Stimulated activated CD4-positive, alpha-beta T cell treated with anti-CD3 and anti-CD28 coated beads, Interleukin-12 subunit alpha, Interleukin-12 subunit beta, amount 100 ng/mL, for 48 hours (primary cell): ENCODE measurements at places on chromosomes 4 and X.

DNA sequence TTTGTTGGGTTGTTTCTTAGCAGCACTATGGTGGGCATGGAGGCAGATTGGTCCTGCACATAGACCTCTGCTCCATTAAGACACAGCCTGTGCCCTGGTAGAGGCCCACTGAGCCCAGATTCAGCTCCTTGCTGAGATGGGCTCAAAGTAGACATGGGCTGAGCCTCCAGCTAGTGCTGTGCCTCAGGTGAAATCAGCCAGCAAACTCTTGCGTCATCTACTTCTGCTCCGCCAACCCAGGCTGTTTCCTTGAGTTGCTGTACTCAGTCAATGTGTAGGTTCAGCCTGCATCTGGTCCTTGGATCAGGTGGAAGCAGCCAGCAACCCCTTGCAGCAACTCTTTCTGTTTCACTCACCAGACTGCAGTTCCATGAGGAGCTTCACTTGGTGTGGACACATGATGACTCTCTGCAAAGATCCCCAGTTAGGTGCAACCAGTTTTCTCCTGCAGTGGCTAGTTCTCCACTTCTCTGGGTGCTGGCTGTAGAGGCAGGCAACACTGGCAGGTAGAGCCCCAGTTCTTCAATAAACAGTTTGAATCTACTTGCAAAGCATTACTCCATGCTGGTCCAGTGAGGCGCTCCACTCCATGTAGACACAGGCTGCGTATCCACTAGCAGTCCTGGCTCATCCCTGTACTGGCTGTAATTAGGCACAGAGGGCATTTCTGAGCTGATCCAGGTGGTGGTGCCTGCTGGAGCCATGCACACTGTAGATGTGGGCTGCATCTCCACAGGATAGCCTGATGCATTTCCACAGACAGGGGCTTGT is 199.0 kb upstream of the MAMLD1 start:
- DNase-seq: no peak

- DNase-seq: peak; percentile 55
These were observed 18.7 kb upstream of the CXCL13 start for GRCh38 chr4:77586951-77587383.

DNA sequence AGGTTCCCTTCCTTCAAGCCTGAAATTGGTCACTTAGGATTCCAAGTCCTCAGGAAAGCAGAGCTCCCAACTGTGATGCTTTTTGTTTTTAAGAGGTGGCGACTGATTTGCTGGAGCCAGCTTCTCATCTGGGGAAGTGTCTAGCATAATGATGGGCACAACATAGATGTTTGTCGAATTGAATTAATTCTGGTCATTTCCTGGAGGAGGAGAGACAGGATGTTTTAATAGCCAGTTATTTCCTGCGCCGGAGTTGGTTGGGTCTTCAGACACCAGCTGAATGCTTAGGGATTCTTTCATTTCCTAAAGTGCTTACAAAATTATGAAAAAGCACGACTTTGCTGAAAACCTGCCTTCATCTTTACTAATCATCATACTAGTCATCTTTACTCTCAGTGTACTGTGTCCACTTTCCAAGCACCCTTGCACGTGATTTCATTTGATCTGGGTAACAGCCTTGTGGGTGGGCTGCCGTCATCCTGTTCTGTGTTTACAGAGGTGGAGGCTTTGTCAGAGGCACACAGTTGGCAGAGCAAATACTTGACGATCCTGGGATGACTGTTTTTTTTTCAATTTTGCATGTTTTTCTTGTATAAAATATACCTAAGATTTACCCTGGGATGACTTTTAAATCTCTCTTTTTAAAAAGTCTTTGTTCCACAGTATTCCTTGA is 49.5 kb downstream of the RGS12 start:
- no peak for DNase-seq

DNA sequence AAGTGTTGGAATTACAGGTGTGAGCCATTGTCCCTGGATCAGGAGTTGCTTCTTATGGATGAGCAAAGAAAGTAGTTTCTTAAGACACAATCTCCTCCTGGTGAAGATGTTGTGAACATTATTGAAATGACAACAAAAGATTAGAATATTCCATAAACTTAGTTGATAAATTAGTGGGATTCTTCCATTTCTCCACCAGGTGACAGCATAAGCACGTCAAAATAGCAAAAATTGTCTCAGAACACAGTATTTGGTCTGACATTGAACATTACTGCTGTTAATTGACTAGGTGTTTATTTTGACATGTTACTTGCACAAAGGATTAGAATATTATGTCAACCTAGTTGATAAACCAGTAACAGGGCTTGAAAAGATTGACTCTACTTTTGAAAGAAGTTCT is 21.6 kb downstream of the CLDN34 start:
- DNase-seq: no peak

DNA sequence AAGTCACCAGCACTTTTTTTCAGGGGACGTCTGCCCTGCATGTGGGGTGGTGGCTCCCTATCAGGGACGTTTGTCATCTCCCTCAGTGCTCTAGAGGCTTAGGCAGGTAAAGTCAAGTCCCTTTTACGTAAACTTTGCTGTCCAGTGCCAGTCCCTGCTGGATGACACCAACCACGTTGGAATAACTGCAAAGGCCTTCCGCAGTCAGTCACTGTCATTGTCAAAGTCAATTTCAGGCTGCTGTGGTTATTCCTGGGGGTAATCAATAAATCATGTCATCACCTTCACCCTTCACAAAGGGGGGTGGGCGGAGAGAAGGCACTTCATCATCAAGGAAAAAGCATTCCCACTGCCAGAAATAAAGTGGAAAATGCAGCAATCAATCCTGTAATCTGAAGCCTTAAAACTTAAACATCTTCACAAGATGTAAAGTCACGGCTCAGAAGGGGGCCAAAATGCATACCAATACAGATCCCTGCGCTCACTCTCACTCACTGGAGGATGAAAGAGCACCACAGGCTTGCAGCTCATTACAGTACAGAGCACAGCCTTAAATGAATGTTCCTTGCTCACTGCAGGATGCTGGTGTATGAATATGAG is 56.2 kb downstream of the CLDN22 start:
- DNase-seq: no peak

- no peak for DNase-seq
These were observed 4.3 kb downstream of the GK start for GRCh38 chrX:30657196-30658161.

DNA sequence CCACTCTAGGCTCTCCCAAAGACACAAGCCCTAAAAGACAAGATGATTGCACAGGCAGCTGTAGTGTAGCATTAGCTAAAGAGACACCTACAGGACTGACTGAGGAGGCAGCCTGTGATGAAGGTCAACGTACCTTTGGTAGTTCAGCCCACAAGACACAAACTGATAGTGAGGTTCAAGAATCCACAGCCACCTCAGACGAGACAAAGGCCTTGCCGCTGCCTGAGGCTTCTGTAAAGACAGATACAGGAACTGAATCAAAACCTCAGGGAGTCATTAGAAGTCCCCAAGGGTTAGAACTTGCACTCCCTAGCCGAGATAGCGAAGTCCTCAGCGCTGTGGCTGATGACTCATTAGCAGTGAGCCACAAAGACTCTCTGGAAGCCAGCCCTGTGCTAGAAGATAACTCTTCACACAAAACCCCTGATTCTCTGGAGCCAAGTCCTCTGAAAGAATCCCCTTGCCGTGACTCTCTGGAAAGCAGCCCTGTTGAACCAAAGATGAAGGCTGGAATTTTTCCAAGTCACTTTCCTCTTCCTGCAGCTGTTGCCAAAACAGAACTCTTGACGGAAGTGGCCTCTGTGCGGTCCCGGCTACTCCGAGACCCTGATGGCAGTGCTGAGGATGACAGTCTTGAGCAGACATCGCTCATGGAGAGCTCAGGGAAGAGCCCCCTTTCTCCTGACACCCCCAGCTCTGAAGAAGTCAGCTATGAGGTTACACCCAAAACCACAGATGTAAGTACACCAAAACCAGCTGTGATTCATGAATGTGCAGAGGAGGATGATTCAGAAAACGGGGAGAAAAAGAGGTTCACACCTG is 306.3 kb downstream of the ANK2 start:
- DNase-seq: peak; percentile 61

DNA sequence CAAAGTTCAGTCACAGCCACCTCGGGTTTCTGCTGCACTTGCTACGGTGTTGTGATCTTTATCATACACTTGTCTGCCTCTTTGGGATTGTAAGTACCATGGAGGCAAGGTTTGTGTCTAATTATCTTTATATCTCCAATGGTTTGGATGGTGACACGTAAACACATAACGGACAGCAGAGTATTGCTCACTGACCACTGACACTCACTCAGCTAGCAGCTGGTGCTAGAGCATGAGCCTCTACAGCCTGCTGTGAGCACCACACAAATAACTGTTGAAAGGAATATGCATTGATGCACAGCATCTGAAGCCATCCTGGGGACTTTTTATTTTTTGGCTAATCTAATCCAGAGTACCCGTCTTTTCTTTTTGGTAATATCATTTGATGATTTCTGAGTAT is 156.0 kb downstream of the DCLK2 start:
- no peak for DNase-seq

- peak; percentile 41 for DNase-seq
These were observed 1.3 kb downstream of the TAB3 start for GRCh38 chrX:30887721-30888120.

- DNase-seq: no peak
These were observed 49.5 kb downstream of the SUPT20HL2 start for GRCh38 chrX:24264383-24264782.

GRCh38 chrX:76439188-76439587 is 11.7 kb downstream of the MAGEE1 start:
- no peak for DNase-seq

- no peak for DNase-seq
These were observed 74.9 kb downstream of the CRLF2 start for GRCh38 chrX:1137531-1137930.

GRCh38 chr4:93461541-93461940 is 367.0 kb upstream of the ATOH1 start:
- no peak for DNase-seq

GRCh38 chrX:65635378-65635777 is 32.1 kb upstream of the MSN start:
- no peak for DNase-seq

GRCh38 chrX:46268412-46268811 is 276.8 kb downstream of the ZNF674 start:
- DNase-seq: no peak

DNA sequence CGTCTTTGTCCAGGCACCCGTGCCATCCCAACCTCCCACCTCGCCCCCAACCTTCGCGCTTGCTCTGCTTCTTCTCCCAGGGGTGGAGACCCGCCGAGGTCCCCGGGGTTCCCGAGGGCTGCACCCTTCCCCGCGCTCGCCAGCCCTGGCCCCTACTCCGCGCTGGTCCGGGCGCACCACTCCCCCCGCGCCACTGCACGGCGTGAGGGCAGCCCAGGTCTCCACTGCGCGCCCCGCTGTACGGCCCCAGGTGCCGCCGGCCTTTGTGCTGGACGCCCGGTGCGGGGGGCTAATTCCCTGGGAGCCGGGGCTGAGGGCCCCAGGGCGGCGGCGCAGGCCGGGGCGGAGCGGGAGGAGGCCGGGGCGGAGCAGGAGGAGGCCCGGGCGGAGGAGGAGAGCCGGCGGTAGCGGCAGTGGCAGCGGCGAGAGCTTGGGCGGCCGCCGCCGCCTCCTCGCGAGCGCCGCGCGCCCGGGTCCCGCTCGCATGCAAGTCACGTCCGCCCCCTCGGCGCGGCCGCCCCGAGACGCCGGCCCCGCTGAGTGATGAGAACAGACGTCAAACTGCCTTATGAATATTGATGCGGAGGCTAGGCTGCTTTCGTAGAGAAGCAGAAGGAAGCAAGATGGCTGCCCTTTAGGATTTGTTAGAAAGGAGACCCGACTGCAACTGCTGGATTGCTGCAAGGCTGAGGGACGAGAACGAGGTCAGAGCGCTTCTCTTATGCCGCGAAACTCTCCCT is at the start of gene TET2:
Gene TET2, plus strand, starts transcription at position 601 of the 740 bp plus-strand sequence. CDS start 87,067 bp downstream, outside the sequence.
- DNase-seq: peak; percentile 68

DNA sequence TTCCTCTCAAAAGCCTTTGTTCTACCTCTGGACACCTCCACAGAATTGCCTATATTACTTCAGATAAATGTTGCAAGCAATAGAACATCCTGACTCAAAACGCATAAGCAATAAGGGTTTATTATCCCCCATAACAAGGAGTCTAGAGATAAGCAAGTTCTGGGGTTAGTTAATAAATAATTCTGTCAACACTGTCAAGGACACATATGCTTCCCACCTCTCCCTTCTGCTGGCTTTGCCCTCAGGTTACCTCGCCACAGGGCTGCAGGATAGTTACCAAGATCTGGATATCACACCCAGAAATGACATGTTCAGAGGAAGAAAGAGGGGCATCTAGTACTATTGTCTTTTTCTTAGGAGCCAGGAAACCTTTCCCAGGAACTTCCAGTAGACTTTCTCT is 14.0 kb upstream of the DUSP21 start:
- no peak for DNase-seq

DNA sequence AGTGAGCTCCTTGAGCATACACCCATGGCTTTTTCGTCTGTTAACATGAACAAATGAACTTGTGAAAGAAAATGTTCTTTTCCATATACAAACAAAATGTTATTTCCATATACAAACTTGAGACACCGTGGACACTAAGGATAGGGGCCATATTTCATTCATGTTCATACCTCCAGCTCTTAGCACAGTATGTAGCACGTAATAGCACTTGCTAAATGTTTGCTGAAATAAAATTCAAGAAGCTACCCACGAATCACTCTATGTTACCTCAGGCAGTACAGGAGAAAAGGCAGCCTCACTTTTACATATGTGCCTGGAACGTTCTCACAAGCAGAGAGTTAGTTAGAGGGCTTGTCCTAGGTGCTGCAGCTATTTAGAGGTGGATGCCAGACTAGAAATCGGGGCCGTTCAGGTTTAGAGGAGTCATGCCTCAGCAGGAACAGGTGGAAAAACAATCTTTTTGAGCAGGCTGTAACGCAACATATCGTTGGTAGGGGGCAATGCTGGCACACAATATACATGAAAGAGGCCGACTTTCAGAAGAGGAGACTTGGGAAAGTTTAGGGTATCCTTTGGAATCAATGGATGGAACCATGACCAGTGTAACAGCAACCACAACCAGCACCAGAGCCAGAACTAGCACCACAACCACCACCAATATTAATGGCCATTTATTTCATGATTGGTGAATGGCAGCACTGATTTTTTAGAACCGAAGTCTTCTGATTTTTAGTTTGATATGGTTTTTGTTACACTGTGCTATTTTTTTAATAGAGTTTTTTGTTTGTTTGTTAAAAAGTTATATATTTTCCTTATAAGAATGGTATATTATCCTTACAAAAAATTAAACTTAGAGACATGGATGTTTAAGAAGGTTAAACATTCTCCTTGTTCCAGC is 14.8 kb upstream of the PAQR3 start:
- DNase-seq: no peak

DNA sequence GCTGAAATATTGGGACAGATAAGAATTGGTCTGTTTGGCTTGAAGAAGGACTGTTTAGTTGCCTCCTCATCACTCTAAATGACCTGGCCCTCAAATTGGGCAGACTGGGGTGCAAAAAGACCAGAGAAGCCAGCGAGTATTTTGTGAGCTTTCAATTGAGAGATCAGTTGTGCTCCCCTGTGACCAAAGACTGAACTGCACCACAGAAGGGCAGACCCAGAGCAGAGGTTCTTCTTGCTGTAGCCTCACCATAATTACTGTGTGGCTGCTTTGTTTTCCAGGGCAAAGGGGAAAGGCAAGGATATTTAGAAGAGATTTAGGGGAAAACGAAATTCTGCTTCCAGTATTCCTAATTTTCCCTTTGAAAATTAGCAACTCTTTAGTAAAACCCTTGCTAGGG is 104.0 kb upstream of the MBNL3 start:
- no peak for DNase-seq
